Activated T-cell treated with anti-CD3 and anti-CD28 coated beads for 1 hour (primary cell): ENCODE measurements at places on chromosomes 12 and 14.

- DNase-seq: peak; percentile 39
Observed at GRCh38 chr12:71780237-71780822, 25.7 kb downstream of the RAB21 start.

DNA sequence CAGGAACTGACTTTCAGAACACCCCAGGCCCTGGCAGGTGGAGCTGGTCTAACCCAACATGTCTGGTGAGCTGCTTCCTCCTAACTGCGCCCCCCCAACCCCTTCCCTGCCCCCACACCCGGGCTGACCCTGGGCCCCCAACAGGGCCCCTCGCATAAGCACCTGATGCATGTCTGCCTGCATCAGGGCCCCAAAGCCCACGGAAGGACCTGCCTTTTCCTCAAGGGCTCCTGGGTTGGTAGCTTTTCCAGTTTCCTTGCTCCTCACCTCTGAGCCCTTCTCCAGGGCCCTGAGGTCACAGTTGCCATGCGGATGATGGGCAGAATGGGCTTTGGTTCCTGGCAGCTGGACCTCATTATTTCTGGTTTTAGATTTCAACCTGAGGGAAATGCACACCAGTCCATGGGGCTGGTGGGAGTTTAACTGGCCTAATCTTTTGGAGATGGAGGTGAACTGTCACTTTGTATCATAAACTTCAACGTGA, 18.5 kb downstream of the TESC start:
- DNase-seq: no peak

GRCh38 chr12:102024765-102025164, 37.0 kb downstream of the WASHC3 start:
- DNase-seq: no peak

- DNase-seq: no peak
Observed at GRCh38 chr12:116144384-116144783, 133.1 kb downstream of the MED13L start.

DNA sequence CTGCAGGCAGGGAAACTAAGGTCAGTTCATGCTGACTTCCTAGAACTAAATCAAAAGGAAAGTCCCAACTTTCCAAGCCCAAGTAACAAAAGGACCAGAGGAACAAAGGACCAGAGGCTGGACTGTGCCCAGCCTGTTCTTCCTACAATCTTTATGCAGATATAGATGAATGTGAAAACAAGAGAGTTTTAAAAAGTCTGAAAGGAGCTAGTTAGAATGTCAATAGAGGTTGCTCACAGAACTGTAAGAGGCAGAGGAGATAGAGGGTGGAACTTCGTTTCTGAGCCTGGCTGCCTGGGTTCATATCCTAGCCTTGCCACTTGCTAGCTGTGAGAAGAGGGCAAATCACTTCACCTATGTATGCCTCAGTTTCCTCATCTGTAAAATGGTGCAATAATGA, 30.0 kb upstream of the CCDC63 start:
- no peak for DNase-seq

GRCh38 chr12:92365333-92365732, 219.7 kb upstream of the BTG1 start:
- DNase-seq: no peak

GRCh38 chr12:12499909-12500604, 62.6 kb downstream of the DUSP16 start:
- DNase-seq: no peak

GRCh38 chr12:92047393-92047826, 98.2 kb downstream of the BTG1 start:
- no peak for DNase-seq

DNA sequence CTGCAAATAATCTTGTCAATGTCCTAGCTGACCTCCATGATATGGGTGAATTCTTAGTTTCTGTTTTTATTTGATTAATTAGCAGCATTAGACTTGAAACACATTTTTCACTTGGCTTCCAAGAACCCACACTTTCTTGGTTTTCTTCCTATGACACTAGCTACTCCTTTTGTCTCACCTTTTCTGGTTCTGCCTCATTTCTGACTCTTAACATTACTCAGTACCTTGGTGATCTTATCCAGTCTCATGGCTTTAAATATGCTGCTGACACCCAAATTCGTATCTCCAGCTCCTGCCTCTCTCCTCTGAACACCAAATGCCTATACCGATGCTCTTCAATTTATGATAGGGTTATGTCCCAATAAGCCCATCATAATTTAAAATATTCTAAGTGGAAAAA, 32.0 kb upstream of the SSTR1 start:
- DNase-seq: no peak

DNA sequence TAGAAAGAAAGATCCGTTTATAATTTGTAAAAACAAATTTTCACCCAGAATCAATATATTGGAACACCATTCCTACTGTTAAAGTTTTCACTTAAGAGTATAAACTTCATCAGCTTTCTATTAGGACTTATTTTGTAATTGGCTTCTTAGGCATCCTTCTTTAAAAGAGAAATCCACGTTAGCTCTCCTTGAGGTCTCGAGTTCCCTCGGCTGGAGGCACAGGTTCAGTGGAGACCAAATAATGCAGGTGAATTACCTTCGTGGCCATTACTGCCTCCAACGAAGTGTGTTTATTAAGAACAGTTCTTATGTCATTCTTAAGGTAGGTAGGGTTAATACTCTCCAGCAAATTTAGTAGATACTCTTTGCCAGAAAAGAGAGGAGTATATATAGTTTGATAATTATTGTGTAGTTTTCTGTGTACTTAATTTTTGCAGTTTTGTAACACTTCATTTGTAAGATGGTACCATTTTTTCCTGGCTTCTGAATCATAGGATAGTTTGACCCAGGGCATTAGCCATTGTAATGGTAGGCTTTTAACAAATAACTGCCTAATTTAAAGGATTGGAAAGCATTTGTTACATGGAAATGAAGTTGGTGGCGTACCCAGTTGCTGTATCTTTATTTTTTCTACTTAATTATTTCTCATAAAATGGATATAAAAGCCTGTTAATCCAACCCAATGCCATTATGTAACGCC, 2.2 kb downstream of the CALM1 start:
- no peak for DNase-seq

GRCh38 chr14:88551094-88551870, 3.5 kb downstream of the PTPN21 start:
- peak; percentile 26 for DNase-seq

GRCh38 chr12:4274396-4275015, 944 bp downstream of the CCND2 start:
- DNase-seq: peak; percentile 24

- no peak for DNase-seq
Observed at GRCh38 chr12:51592034-51592705, 1.1 kb downstream of the SCN8A start.

DNA sequence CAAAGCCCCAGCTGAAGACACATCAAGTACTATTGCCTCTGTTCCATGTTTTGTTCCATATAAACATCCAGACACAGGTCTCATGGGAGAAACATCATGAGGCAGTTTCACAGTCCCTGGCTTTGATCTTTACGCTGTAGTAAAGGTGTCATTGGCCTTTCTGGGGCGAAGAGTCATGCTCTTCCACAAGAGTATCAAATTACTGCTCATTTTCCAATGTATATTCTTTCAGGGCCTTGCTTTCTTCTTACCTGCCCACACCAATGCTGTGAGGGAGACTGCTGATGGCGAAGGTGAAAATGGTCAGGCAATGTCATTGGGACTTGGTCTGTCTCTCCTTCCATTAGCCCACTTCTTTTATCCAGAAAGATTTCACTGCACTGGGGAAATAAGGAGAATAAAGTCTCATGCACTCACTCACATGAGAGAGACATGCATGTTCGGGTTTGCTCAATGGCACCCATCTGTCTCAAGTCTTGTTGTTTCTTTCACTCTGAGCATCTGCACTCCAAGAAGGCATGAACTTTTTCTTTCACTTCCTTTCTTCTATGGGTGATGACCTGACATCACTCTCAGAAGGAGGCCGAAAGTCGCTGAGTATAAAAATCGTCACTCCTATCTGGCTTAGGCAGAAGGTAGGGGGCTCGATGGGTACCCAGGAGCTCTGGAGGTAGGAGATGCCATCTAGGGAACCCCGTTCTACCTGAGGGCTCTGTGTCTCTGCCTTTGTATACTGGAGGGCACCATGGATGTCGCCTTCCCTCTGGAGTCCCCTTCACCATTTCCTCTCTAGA, 1.3 kb upstream of the JDP2 start:
- no peak for DNase-seq

DNA sequence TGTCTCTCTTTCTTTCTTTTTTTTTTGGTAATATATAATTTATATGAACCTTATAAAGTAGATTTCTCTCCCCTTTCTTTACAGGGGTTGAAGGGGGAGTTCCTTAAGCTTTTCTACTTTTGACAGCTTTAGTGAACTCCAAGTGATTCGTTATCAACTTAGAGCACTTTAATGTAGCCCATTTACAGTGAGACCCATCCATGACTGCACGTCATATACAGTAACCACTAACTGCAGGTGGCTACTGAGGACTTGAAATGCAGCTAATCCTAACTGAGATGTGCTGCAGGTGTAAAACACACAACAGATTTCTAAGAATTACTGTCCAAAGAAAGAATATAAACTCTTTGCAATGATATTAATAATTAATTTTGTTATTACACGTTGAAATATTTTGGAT, 582 bp downstream of the LRRIQ1 start:
- DNase-seq: no peak

DNA sequence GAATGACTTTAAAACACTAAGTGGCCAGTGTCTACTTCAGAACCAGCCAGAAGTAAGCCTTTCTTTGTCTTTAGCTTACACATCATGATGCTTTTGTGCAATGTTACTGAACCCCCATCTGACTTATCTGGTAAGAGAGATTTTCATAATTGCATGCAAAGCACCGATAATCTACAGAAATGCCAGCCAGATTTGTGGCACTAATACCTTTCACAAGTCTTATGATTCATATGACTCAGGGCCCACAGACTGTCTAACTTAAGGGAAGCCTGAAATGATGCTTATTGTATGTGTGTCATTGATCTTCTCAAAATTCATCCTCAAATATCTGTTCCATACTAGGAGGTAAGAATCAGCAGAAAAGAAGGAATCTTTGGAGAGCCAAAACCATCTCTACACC, 18.0 kb downstream of the IGF1 start:
- no peak for DNase-seq

GRCh38 chr12:1566449-1567135, 27.8 kb downstream of the FBXL14 start:
- no peak for DNase-seq

- no peak for DNase-seq
Observed at GRCh38 chr12:104648756-104649155, 192.0 kb downstream of the CHST11 start.

GRCh38 chr12:5407034-5407856, 24.7 kb upstream of the NTF3 start:
- no peak for DNase-seq

GRCh38 chr12:46179693-46180452, 89.0 kb downstream of the SLC38A1 start:
- DNase-seq: no peak

GRCh38 chr14:104977681-104978653, at the start of gene AHNAK2:
AHNAK2 (minus strand) TSS chr14:104978374; CDS start chr14:104978237, 137 bp downstream.
- no peak for DNase-seq

DNA sequence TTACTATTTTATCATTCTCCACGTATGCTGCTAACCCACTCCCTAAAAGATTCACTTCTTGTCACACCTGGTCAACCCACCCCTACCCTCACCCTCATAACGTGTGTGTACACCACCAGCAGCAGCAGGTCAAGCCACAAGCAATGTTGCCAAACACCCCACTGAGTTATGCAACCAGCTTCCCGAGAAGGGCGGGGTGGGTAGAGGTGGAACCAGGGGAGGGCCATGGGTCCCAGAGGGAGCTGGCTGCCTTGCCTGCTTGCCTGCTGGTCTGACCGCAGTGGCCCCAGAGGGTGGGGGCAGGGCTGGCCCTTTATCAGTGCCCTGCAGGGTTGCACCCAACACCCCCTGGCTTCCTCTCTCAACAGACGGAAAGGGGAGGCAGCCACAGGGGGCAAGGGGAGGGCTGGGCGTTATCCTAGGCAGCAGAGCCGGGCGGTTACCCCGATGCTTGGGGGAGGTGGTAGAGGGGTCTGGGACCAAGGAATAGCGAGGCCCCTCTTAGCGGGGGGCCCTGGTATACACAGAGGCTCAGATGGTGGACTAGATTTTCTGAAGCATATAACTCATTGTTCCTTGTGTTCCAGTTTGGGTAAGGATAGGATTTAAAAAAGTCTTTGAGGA, 3.5 kb upstream of the NFE2 start:
- no peak for DNase-seq

GRCh38 chr12:12278899-12279298, 12.1 kb upstream of the LRP6 start:
- no peak for DNase-seq

DNA sequence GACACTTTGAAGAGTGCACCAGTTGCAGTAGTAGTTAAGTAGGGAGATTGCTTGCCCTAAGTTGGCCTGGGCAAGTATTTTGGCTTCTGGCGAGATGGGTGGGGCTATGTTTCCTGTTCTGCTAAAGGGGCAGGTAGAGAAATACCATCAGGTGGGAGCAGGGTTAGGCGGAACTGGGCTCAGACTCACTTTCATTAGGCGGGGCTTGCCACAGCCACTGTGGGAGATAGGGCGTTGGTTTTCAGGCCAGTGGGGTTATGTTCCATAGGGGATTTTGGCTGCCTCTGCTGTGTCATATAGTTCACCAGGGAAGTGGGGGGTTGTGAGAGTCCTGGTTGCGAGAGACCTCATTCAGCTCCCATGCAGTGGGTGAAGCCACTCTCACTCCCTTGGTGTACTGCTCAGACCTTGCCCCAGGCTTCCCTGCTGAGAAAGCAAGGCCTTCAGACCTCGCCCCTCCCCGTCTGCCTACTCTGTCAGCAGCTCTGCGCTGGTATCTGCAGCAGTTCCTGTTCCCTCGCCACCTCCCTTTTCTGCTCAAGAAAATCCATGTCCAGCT, 43.3 kb downstream of the AEBP2 start:
- DNase-seq: peak; percentile 11

GRCh38 chr14:24399447-24399822, 632 bp downstream of the NYNRIN start:
- no peak for DNase-seq

- DNase-seq: no peak
Observed at GRCh38 chr14:49774106-49774505, 6.2 kb downstream of the KLHDC2 start.

GRCh38 chr12:70059373-70059772, 183.9 kb upstream of the CNOT2 start:
- DNase-seq: no peak

GRCh38 chr12:94261786-94262185, 113.4 kb downstream of the PLXNC1 start:
- DNase-seq: no peak

DNA sequence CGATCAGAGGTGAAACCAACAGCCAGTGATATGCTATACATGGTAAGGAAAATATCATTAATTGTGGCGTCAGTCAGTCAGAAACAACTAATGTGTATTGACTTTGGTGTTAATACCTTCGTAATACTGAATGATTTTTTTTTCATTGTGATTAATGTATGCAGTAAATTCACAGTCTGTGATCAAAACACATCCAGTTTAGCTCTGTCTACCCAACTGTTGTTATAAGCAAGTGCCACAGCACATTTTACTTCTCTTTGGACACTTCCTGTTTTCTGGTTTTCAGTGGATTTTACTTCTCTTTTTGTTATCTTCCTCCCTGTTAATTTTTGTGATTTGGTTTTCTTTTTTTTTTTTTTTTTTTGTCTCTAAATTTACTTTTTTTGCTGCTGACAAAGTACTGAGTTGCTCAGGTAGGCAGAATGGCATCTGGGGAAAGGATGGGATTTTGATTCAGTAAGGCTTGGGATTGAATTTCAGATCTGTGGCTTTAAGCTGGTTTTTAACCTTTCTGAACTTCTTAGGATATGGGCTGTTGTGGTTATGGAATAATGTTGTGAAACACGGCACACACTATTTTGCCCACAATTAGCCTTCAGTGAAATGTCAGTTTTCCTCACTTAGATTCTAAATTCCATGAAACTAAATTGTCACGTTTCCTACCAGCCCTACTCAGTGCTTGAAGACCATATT, 604 bp downstream of the GLIPR1 start:
- DNase-seq: no peak
